ENCODE measurements at places on chromosomes 6 and 20. TPM values are rescaled to one million over a fixed set of nuclear protein-coding genes. Genes with fewer than 3 reads are reported as not detected.

Gene ULBP2
- total RNA-seq: 10.2 TPM

Gene PARD6B
- 41.3 TPM for total RNA-seq

Gene DPM1
- 65.5 TPM for total RNA-seq

Gene TFAP2D
- not detected for total RNA-seq

Gene RIMS4
- 0.05 TPM for total RNA-seq

Gene IL17A
- not detected for total RNA-seq

Gene DOP1A
- total RNA-seq: 7.1 TPM

Gene HFE
- 9.8 TPM for total RNA-seq

Gene C6orf141
- total RNA-seq: 31.6 TPM

Gene ZNF311
- not detected for total RNA-seq

Gene BHLHE23
- not detected for total RNA-seq

Gene GSTA4
- total RNA-seq: 2.2 TPM

Gene ATP6V1G2
- 1.8 TPM for total RNA-seq

Gene SOX18
- 3.3 TPM for total RNA-seq

DNA sequence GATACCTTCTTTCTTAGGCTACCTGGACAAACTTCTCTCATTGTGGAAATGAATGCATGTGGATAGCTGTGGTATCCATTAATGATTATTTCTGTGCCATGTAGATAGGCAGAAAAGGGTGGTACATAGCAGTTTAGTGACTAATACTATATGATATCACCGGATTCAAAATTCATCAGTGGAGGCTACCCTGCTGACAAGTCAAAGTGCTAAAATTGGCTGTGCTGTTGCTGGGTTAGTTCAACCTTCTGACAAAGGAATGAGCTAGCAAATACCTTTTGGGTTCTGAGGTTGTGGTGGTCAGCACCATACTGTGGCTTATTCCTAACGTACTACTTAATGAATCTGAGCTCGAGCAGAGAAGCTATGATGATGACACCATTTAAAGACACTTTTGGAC lies 109.1 kb downstream of the TFAP2B start:
- H3K4me1 ChIP-seq: no peaks in the 10 kb centered on the region
- DNase-seq: no peak
- no peaks in the 10 kb centered on the region for H3K27me3 ChIP-seq
- H3K4me3 ChIP-seq: no peak overlapping the region

DNA sequence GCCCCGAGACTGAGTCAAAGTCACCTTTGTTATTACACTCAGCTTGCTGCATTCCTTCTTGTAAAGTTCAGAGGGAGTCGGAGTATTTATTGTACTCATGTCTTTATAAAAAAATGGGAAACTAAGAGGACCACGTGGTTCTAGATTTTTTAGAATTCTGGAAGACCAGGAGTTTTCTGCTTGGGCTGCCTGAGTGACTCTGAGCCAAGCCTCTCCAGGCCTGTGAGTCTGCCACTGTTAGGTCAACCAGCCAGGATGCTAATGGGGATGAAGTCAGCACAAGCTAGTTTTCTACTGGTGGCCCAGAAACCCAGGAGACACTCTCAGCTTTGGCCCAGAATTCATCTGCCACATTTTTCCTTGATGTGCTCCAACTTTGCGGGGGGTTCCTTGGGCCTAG lies 453.5 kb upstream of the SULF2 start:
- no peak overlapping the region for H3K27ac ChIP-seq
- H3K4me3 ChIP-seq: no peak overlapping the region
- no peak for DNase-seq
- 0 out of 2 replicates have a peak, but pooled peaks cover 8% of the 10 kb centered on the region for H3K27me3 ChIP-seq

GRCh38 chr6:142893088-142893487 lies 51.9 kb downstream of the HIVEP2 start:
- no peaks in the 10 kb centered on the region for H3K36me3 ChIP-seq
- H3K27me3 ChIP-seq: no peaks in the 10 kb centered on the region
- no peak overlapping the region for H3K27ac ChIP-seq
- peaks cover 6% of the 10 kb centered on the region for H3K4me1 ChIP-seq
- no peak for DNase-seq

- peaks cover 25% of the 10 kb centered on the region for H3K4me1 ChIP-seq
- no peaks in the 10 kb centered on the region for H3K36me3 ChIP-seq
- no peak overlapping the region for H3K4me3 ChIP-seq
- no peak overlapping the region for H3K27ac ChIP-seq
- H3K27me3 ChIP-seq: peaks cover 2% of the 10 kb centered on the region
- DNase-seq: no peak
These were observed 121.7 kb upstream of the NXT1 start for GRCh38 chr20:23228912-23229311.

DNA sequence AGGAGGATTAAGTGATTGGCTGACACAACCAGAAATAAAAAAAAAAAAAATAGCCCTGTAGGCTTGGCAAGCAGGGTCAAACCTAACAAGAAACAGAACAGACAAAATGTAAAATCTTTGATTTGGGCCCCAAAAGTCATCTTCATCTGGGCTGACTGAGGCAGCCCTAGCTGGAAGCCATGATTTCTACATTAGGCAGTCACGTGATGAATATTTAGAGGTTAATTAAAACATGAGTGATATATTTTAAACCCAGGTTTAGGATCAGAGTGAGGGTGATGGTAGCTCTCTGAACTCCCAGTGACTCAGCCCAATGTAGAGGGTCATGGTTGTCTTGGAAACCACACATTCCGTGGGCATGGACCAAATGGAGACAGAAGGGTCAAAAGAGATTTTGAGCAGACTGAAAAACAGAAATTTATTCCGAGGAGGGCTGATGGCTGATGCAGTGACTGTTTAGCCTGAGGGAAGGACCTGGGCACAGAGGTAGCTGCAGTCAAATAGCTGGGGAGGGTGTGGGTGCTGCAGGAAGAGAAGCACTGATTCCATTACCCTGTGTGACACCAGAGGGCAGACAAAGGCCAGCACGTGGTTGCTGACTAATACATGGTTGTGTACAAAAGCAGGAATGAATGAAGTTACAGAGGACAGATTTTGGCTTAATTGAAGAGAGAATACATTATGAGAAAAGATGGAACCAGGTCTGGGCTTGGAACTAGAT lies 573.1 kb upstream of the CHD6 start:
- H3K27ac ChIP-seq: no peak overlapping the region
- H3K4me1 ChIP-seq: no peaks in the 10 kb centered on the region
- no peaks in the 10 kb centered on the region for H3K27me3 ChIP-seq
- no peak overlapping the region for H3K4me3 ChIP-seq
- DNase-seq: no peak

DNA sequence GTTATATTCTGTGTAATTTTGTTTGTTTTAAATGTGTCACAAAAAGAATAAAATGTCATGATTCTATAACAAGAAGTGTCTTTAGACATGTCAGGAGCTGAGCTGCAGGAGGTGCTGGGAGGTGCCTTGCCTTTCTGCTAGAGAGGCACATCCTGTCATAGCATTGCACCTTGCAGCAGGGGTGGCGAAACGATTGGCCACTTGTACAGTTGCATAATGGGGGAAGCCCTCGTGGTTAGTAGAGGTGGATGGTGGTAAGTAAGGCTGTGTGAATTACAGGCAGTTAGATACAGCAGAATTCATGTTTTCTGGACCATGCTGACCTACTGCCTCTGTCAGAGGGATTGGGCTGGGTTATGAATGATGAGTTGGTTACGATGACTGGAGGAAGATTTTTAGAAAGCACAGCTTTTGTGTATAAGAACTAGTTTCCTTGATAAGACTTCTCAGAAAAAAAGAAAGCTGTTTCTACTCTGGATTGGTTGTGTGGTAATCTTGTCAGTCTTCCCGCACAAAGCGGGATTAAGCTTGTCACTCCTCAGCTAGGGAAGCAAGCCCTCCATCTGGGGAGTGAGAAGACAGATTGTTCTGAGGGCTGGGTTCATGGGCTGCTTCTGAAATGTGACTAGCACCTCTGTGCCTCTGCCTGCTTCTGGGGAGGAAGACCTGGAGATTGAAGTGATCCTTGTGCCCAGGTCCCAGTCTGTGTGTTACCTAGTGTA lies 74.9 kb downstream of the FOXO3 start:
- H3K27ac ChIP-seq: no peak overlapping the region
- DNase-seq: no peak
- no peaks in the 10 kb centered on the region for H3K4me1 ChIP-seq
- no peak overlapping the region for H3K4me3 ChIP-seq

GRCh38 chr6:117930645-117931044 lies 23.6 kb downstream of the SLC35F1 start:
- H3K27ac ChIP-seq: no peak overlapping the region
- no peaks in the 10 kb centered on the region for H3K36me3 ChIP-seq
- no peaks in the 10 kb centered on the region for H3K4me1 ChIP-seq
- no peak overlapping the region for H3K4me3 ChIP-seq

GRCh38 chr20:41394931-41395666 lies 28.5 kb upstream of the EMILIN3 start:
- no peak for DNase-seq
- no peak overlapping the region for H3K27ac ChIP-seq
- H3K4me3 ChIP-seq: no peak overlapping the region
- no peaks in the 10 kb centered on the region for H3K4me1 ChIP-seq

GRCh38 chr6:129026601-129027000 lies 143.7 kb downstream of the LAMA2 start:
- no peak for DNase-seq
- no peak overlapping the region for H3K4me3 ChIP-seq
- no peaks in the 10 kb centered on the region for H3K36me3 ChIP-seq
- no peak overlapping the region for H3K27ac ChIP-seq

DNA sequence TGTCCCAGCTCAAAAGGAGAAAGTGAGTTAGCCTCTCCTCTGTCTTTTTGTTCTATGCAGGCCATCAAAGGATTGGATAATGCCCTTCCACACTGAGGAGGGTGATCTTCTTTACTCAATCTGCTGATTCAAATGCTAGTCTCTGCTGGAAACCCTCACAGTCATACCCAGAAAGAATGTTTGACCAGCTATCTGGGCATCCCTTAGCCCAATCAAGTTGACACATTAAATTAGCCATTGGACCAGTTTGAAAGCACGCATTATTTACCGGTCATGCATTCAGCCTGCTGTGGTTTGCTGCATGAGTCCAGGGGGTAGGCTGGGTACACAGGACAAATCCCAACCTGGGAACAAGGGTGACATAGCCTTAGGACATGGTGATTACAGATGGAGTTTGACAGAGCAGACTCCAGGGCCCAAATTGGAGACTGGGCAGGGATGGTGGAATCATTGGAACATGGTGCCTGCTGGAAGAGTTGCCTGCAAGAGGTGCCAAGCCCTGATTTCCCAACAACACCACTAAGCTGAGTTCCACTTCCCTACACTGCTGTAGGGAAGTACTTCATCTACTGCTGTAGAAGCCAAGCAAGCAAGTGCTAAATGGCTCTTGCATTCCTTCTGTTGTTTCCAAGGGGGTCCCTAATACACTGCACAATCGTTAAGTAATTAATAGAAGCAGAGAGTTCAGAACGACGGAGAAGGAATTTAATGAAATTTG lies 87.7 kb downstream of the RNF182 start:
- H3K4me3 ChIP-seq: no peak overlapping the region
- DNase-seq: no peak
- no peaks in the 10 kb centered on the region for H3K27me3 ChIP-seq
- no peak overlapping the region for H3K27ac ChIP-seq
- no peaks in the 10 kb centered on the region for H3K36me3 ChIP-seq

DNA sequence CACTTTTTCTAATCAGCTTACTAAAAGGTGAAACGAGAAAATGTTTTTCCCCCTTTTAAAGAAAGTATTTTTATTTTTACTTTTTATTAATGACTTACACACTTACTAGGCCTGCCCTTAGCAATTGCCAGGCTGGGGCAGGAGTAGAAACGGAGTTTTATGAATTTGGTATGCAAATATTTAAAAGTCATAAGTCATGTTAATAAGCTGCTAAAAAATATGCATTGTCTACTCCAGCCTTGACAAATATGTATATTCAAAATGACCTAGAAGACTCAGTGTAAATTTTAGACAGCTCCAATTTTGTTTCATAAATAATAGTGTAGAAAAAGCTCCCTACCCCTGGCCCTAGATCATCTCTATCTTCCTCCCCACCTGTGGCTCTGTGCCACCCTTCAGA lies 17.5 kb upstream of the TGM6 start:
- no peak for DNase-seq
- H3K27me3 ChIP-seq: no peaks in the 10 kb centered on the region
- no peaks in the 10 kb centered on the region for H3K4me1 ChIP-seq

GRCh38 chr6:155853011-155853410 lies 397.4 kb upstream of the NOX3 start:
- H3K36me3 ChIP-seq: no peaks in the 10 kb centered on the region
- peaks cover 21% of the 10 kb centered on the region for H3K4me1 ChIP-seq
- H3K27me3 ChIP-seq: no peaks in the 10 kb centered on the region
- no peak for DNase-seq
- no peak overlapping the region for H3K4me3 ChIP-seq
- H3K27ac ChIP-seq: no peak overlapping the region

- no peak overlapping the region for H3K27ac ChIP-seq
- no peak for DNase-seq
- H3K36me3 ChIP-seq: no peaks in the 10 kb centered on the region
- H3K27me3 ChIP-seq: no peaks in the 10 kb centered on the region
These were observed 203.9 kb upstream of the CST7 start for GRCh38 chr20:24745206-24745605.

- no peaks in the 10 kb centered on the region for H3K36me3 ChIP-seq
- H3K4me1 ChIP-seq: peaks cover 8% of the 10 kb centered on the region
- no peak overlapping the region for H3K27ac ChIP-seq
These were observed 37.1 kb downstream of the RIPOR2 start for GRCh38 chr6:24898676-24899075.

GRCh38 chr6:64230530-64230929 lies 594.9 kb downstream of the PHF3 start:
- H3K36me3 ChIP-seq: no peaks in the 10 kb centered on the region
- DNase-seq: no peak
- H3K4me3 ChIP-seq: no peak overlapping the region
- no peaks in the 10 kb centered on the region for H3K4me1 ChIP-seq
- H3K27me3 ChIP-seq: no peaks in the 10 kb centered on the region
- H3K27ac ChIP-seq: no peak overlapping the region

DNA sequence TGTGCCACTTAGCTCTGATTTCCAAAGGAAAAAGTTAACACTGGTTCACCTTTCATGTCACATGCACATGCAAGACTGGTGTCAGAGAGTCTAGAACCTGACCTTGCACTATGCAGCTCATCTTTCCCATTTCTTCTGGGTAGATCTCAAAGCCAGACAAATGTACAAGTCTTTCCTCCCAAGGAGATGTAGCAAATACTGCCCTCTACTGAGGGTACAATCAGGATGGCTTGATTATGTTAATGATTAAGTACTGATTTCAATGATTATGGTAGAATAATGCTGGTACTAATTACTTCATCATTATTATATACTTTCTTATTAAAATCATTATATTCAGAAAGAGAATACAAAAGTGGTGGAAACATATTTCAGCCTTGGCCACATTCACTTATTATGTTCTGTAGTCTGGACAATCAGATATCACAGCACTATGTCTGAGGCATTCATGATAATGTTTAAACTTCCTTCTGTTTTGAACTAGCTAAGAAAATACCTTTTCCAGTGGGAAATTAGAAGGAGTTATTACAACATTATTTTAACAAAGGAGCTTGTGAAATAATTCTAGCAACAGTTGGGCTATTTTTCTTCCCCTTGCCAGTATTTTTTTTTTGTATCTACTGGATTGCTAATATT lies 68.5 kb upstream of the FOXO3 start:
- H3K27me3 ChIP-seq: no peaks in the 10 kb centered on the region
- no peak overlapping the region for H3K4me3 ChIP-seq
- DNase-seq: peak; percentile 36

All from HCT116 (cell line).